ENCODE measurements at places on chromosomes 5 and 9. TPM values are rescaled to one million over a fixed set of nuclear protein-coding genes. Genes with fewer than 3 reads are reported as not detected.

Gene SPRY4
- 136 TPM for total RNA-seq

Gene LCNL1
- total RNA-seq = not detected

Gene GFI1B
- total RNA-seq = not detected

- no peaks in the 10 kb centered on the region for H3K4me1 ChIP-seq
- no peaks in the 10 kb centered on the region for H3K27me3 ChIP-seq
- H3K36me3 ChIP-seq = no peaks in the 10 kb centered on the region
- H3K27ac ChIP-seq = no peak overlapping the region
- H3K4me3 ChIP-seq = no peak overlapping the region
- no peak for DNase-seq
Measured at GRCh38 chr9:117073539-117074341, 341.1 kb downstream of the ASTN2 start.

DNA sequence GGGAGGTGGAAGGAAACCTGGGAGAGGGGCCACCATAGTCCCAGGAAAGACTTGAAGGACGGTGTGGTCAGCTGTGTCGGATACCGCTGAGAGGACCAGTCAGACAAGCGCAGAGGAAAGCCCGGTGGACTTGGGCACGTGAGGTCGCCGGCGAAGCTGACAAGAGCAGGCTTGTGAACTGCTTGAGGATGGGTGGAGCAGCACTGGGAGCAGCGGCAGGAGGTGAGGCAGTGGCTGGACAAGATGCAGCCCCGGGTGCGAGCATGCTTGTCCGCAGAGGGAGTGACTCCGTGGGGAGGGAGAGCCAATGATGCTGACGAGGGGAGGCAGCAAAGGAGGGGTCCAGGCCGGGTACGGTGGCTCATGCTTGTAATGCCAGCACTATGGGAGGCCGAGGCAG is 18.3 kb upstream of the CD74 start:
- no peak overlapping the region for H3K4me3 ChIP-seq
- no peaks in the 10 kb centered on the region for H3K4me1 ChIP-seq
- no peak for DNase-seq
- no peak overlapping the region for H3K27ac ChIP-seq
- H3K36me3 ChIP-seq = no peaks in the 10 kb centered on the region

- H3K4me3 ChIP-seq = no peak overlapping the region
- peaks cover 9% of the 10 kb centered on the region for H3K36me3 ChIP-seq
Measured at GRCh38 chr9:112115970-112116753, 58.9 kb downstream of the SUSD1 start.
